ENCODE measurements at places on chromosomes 7 and 10.

DNA sequence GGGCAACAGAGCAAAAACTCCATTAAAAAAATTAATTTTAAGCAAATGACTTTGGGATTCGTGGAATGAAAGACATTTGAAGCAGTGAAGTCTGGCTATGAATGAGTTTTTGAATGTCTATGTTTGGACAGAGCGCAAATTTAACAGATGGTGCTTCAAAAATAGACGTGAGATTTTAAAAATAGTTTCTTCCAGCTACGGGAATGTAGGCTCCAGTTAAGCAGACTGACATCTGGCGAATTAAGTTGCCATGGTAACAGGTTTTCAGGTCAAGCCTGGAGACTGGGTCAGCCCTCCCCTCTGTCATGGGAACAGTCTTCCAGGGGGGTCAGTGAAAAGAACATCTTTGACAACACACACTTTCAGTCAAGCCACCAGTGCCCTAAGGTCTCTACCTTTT lies 62.0 kb downstream of the MYOF start:
- peak; percentile 31 for DNase-seq

DNA sequence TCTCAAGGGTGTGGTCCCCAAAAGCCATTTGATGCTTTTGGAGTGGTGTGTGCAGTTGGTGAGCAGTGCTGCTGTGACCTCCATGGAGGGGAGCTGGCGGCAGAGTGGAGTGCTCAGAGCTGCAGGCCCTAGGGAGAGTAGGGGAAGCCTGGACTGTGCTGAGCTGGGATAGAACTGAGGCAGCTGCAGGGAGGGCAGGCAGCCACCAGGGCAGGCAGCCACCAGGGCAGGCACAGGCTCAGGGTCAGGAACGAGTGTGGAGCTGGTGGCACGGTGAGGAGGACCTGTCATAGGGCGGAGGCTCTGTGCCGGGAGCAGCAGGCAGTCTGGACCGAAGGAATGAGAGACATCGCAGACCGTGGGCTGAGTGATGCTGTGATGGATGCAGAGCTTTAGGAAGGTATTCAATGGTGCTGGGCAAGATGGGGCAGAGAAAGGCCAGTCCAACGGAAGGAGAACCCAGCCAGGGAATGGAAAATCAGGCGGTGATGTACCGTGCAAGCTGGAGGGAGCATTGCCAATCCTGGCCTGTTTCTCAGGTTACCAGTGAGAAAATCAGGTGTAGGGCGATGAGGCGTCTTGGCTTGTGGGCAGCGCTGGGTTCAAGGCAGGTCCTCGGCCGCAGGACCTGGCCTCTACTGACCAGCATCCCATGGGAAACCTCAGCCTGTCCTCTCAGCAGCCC lies 152.6 kb downstream of the CAMK1D start:
- DNase-seq = no peak

DNA sequence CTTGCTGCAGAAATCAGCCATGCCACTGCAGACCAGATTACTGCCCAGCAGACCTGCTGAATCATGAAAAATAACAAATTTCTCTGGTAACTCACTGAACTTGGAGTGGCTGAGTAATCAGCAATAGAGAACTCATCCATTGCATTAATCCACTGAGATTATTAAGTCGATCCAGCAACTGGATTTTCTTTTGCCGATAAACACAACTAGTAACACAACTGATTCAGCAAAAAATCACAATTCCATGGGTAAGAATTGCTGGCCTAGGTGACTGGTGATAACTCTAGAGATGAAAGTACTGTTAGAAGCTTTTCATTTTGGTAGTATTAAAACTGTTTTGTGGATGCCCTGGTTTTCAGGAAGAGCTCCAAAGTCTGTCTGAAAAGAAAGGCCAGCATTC lies 214.5 kb downstream of the ETV1 start:
- no peak for DNase-seq

DNA sequence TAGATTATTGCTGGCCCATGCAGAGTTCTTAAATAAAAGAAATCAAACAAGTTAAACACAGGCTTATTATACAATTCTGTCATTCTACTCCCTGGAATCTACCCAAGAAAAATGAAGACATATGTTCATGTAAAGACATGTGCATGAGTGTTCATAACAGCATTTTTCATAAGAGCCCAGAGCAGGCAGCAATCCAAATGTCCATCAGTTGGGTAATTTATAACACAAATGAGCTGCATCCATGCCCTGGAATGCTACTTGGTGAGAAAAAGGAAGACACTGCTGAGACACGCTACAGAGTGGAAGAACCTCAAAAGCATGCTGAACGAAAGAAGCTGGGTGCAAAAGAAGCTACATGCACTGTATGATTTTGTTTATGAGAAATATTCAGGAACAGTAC lies 342.6 kb downstream of the TCERG1L start:
- no peak for DNase-seq

DNA sequence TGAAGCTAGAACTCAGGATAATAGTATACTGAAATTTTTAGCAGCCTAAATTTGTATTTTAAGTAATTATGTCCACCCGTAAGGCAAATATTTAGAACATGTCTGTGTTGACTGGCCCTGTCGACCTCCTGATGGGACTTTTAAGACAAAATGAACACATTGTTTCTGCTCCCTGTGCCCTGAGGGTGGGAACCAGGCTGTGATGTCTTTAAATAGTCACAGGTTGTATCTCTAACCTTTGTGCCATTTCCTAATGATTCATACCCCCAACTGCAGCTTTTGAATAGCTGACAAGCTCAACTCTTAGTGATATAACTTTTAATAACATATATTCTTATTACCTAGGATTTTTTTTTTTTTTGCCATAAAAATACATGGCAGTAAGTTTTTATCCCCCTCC lies 494.9 kb upstream of the AKR1E2 start:
- no peak for DNase-seq

- DNase-seq = no peak
Observed at GRCh38 chr7:20203316-20203715, 13.9 kb downstream of the MACC1 start.

- DNase-seq = no peak
Observed at GRCh38 chr7:83143107-83143506, 19.6 kb downstream of the PCLO start.

GRCh38 chr7:957418-958220 lies 3.1 kb upstream of the ADAP1 start:
- DNase-seq = no peak

All from hepatic stellate cell (primary cell).